Stimulated activated CD4-positive, alpha-beta T cell treated with anti-CD3 and anti-CD28 coated beads, TNF-alpha, amount 100 ng/mL, for 48 hours (primary cell): ENCODE measurements at places on chromosomes 4 and X.

GRCh38 chr4:87679449-87680169 lies 29.5 kb downstream of the DMP1 start:
- DNase-seq = peak; percentile 8

DNA sequence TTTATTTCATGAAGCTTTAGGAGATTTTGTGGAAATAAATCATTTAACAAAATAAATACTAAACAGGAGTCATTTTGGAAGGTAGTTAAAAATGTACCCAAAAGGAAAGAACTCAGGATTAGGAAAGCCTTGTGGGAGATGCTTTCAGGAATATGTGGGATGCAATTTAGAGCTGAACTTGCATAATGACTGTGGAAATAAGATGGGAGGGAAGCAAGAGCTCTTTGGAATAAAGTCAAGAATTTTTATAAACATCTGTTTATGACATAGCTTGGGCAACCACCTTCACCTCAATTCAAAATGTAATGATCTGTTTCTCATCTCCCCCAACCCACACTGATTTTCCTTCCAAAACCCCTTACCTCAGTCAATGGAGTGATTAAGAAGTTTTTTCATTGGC lies 623.8 kb downstream of the FAT4 start:
- DNase-seq = no peak

GRCh38 chr4:86159216-86159615 lies 200.6 kb downstream of the MAPK10 start:
- DNase-seq = no peak

- no peak for DNase-seq
These were observed at the start of gene GUCY1A1 for GRCh38 chr4:155666344-155667221. TSS of gene GUCY1A1 (plus strand) at chr4:155666848. CDS start at chr4:155696868, 30,020 bp downstream.

GRCh38 chr4:93018243-93018642 lies 714.5 kb downstream of the GRID2 start:
- DNase-seq = no peak

DNA sequence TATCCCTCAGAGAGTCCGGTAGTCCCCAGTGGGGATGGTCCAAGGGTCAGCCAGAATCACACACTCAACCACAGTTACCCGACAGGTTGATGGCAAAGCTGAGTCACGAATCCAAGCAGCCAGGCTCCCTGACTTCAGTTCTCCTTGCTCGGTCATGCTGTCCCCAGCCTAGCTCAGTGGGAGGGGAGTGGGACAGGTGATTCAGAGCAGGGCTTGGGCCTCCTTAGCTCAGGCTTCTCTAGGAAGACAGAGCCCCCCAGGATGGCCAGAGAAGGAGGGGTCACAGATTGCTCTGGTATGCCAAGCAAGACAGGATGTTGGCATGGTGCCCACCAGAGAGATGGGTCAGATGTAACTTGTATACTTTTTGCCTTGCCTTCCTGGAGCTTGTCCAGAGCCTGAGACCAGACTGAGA lies 66.5 kb downstream of the EFNB1 start:
- DNase-seq = no peak

DNA sequence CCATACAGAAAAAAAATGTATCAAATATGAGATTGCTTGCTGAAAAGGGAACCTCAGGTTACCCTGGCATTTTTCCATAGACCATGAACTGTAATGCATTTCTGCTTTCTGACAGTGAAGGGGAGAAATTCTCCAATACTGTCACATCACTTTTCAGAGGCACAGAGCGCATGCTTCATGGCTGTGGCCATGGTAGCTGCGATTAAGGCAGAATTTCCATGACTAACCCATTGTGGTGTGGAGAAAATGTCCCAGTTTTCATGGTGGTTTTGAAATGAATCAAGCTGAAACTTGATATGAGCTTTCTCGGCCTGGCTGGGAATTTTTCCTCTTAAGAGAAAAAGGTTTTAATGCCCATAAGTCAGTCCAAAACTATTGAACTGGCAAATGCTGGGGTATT lies 39.5 kb upstream of the MAP3K15 start:
- peak; percentile 35 for DNase-seq

DNA sequence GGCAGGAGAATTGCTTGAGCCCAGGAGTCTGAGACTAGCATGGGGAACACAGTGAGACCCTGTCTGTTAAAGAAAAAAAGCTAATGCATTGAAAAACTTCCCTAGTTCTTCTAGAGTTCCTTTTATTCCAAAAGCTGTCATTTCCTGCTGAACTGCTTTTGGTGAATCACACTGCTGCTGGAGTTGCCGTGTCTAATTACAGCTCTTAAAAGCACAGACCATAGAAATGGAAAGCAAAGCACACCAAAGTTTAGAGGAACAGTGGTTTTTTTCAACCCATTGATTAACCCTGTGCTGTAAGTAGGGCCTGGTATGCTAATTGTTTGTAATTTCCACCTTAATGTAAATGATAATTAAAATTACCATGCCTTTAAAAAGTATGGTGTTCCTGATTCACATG lies 52.4 kb downstream of the SEPTIN11 start:
- no peak for DNase-seq

GRCh38 chrX:20654596-20655106 lies 387.9 kb upstream of the RPS6KA3 start:
- no peak for DNase-seq

- DNase-seq = no peak
These were observed 108.2 kb upstream of the ADRA2C start for GRCh38 chr4:3657902-3658529.

DNA sequence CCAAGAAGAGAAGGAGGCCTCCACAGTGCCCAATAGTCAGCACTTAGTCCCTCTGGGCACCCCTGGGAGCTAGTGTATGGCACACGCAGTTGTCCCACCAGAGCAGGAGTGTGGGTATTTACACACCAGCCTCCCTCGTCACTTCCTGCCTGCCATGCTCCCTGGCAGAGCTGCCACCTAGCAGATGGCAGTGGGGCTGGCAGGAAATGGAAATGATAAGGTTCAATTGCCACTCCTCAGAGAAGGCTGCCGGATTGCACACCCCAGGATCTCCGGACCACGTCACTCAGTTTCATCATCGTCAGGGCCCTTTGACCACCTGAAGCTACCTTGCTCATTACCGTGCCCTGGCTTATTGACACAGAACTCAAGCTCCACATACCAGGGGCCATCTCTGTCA lies 173.3 kb upstream of the PSAPL1 start:
- DNase-seq = no peak

DNA sequence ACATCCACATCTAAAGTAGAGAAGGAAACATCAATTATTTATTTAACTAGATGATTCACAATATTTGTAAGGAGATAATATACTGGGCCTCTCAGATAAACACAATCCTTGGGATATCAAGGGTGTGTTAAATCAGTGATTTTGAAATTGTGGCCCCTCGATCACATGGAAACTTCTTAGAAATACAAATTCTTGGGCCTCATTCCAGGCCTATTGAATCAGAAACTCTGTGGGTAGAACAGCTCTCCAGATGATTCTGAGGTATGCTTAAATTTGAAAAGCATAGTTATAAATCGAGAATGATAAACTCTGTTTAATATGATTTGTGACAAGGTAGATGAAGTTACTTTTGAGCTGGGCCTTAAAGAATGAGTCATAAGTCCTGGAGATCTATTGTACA lies 64.3 kb upstream of the GPR174 start:
- no peak for DNase-seq

DNA sequence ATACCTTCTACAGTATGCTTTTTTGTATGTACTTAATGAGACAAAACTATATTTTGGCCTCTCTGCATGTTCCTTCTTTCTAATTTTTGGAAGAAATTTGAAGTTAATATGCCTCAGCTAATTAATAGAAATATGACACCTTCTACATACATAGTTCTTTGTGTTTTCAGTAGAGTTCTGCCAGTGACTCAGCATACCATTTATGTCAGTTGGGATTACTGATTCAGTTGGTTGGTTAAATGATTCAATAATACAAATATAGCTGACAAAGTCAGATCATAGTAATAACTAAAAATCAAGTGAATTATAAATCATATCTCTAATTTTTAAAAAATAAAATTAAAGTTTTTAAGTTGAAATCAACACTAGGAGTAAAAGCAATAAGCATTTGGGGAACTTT lies 16.8 kb downstream of the BTC start:
- no peak for DNase-seq

- DNase-seq = no peak
These were observed 219.6 kb downstream of the SNCA start for GRCh38 chr4:89617317-89617716.

GRCh38 chrX:80285131-80285773 lies 135.0 kb upstream of the TENT5D start:
- no peak for DNase-seq

GRCh38 chrX:11461201-11462001 lies 168.2 kb downstream of the AMELX start:
- DNase-seq = no peak

DNA sequence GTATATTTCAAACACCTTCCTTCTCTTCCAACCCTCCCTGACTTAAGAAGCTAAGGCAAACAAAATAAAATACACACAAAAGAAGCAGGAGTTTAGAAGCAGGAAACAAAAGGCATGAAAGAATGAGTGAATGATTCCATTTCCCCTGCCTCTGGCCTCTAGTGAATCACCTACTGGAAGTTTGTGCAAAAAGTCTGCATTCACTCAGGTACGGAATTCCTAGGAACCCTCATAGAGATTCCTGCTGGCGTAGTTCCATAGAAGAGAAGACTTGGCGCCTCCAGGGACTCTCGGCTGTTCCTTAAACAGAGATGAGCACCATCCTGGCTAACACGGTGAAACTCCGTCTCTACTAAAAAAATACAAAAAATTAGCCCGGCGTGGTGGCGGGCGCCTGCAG lies 125.9 kb upstream of the TBL1X start:
- no peak for DNase-seq

- DNase-seq = no peak
These were observed 185.0 kb upstream of the FAM241A start for GRCh38 chr4:111960241-111960667.

DNA sequence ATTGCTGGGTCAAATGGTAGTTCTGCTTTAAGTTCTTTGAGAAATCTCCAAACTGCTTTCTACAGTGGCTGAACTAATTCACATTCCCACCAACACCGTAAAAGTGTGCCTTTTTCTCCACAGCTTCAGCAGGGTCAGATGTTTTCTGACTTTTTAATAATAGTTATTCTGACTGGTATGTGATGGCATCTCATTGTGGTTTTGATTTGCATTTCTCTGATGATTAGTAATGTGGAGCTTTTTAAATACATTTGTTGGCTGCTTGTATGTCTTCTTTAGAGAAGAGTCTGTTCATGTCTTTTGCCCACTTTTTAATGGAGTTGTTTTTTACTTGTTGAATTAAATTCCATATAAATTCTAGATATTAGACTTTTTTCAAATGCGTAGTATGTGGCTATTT lies 257.5 kb upstream of the ANKRD50 start:
- no peak for DNase-seq

- DNase-seq = no peak
These were observed 27.5 kb downstream of the HEPH start for GRCh38 chrX:66191563-66191962.

DNA sequence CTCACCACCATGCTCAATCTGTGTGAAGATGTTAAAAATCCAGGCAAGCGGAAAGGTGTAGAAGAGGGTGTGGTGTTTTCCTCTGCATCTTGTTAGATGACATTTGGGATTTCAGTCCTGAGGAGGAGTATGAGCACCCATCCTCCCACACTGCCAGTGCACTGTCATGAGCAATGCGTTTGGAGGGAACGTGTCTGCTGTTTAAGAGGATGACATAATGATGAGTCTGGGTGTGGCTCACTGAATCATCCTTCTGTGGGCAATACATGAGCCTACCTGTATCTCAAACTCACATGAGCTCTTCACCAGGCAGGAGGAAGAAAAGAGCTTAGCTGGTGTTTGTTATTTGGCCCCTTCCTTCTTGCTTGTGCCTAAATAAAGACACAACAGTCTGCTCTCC lies 67.9 kb upstream of the ARX start:
- no peak for DNase-seq

DNA sequence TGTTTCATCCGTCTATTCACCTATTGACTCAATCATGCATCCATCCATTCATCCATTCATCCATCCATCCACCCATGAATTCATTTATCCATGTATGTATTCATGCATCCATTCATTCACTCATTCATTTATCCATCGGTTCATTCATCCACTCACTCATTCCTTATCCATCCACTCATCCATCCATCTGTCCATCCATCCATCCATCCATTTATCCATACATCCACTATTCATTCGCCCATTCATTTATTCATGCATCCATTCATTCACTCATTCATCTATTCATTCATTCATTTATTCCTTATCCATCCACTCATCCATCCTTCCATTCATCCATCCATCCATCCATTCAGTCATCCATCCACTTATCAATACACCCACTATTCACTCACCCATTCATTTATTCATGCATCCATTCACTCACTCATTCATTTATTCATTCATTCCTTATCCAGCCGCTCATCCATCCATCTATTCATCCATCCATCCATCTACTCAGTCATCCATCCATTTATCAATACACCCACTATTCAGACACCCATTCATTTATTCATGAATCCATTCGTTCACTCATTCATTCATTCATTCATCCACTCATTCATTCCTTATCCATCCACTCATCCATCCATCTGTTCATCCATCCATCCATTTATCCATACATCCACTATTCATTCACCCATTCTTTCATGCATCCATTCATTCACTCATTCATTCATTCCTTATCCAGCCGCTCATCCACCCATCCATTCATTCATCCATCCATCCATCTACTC lies 11.2 kb downstream of the P2RY8 start:
- DNase-seq = no peak

GRCh38 chr4:168846414-168846813 lies 163.6 kb downstream of the CBR4 start:
- no peak for DNase-seq

DNA sequence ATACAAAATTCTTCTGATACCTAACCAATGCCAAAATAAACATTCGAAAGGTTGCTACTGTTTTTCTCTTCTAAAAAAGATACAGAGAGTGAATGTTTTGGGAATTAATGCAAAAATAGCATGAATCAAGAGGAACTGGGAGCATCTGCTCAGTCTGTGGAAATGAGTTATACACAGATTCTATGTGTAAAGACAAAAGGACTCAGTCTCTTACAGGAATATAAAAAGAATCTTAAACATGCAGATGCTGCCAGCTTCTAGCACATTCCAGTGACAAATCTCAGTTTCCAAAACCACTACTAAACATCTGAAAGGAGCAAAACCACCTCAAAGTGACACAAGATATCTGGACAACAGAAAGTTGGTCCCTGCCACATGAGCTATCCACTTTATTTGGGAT lies 55.0 kb downstream of the PAPSS1 start:
- DNase-seq = no peak

DNA sequence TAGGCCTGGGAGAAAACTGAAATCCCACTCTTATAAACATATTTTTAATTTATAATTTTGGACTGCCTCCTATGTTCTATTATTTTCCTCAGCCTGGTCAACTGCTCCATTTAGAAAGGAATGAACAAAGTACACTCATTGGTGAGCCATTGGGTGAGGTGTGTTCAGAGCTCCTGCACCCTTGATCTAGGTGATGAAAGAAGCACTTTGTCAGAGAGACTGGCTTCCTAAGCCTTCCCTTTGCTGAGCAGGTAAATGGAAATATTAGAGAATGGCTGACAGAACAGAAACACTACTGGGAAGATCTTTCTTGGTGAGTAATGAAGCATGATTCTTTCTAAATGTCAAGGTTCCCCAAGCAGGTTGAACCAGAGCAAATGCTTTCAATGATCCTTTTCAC lies 19.0 kb upstream of the ARHGAP24 start:
- no peak for DNase-seq
